ENCODE measurements at places on chromosomes 2 and 18. TPM values are rescaled to one million over a fixed set of nuclear protein-coding genes. Genes with fewer than 3 reads are reported as not detected.

The TMEFF2 gene
- total RNA-seq, result 0.15 TPM

The CYP20A1 gene
- total RNA-seq, result 7.1 TPM

The IL1RL1 gene
- total RNA-seq, result not detected

The CYTIP gene
- total RNA-seq, result not detected
